ENCODE measurements at places on chromosomes 1 and 21.

- peak; percentile 16 for DNase-seq
Measured at GRCh38 chr1:161885003-161885402, 118.9 kb downstream of the ATF6 start.

- no peak for DNase-seq
Measured at GRCh38 chr1:2449636-2450454, 26.2 kb upstream of the PLCH2 start.

GRCh38 chr1:150558761-150559655 is 9.8 kb downstream of the ADAMTSL4 start:
- no peak for DNase-seq

- no peak for DNase-seq
Measured at GRCh38 chr1:181452746-181453145, 30.6 kb upstream of the CACNA1E start.

GRCh38 chr1:119815361-119815760 is 4.1 kb upstream of the REG4 start:
- peak; percentile 80 for DNase-seq

GRCh38 chr1:20322825-20323612 is 32.3 kb downstream of the VWA5B1 start:
- DNase-seq = no peak

DNA sequence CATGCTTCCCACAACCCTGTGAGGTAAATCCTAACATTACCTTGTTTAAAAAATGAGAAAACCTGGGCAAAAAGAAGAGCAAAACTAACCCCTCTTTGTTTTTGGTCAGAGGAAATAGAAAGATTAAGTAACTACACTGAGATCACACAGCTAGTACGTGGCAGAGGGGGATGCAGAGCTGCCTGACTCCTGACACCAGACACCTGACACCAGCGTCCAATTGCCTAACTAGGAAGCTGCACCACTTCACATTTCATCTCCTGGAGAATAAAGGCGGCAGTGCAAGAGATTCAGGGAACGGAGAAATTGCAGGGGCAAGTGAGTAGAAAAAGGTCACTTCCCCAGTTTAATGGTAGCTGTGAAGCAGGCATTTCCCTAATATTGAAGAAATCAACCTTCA is 229.3 kb upstream of the PTBP2 start:
- no peak for DNase-seq

GRCh38 chr1:84758968-84759491 is 68.8 kb upstream of the SSX2IP start:
- DNase-seq = no peak

DNA sequence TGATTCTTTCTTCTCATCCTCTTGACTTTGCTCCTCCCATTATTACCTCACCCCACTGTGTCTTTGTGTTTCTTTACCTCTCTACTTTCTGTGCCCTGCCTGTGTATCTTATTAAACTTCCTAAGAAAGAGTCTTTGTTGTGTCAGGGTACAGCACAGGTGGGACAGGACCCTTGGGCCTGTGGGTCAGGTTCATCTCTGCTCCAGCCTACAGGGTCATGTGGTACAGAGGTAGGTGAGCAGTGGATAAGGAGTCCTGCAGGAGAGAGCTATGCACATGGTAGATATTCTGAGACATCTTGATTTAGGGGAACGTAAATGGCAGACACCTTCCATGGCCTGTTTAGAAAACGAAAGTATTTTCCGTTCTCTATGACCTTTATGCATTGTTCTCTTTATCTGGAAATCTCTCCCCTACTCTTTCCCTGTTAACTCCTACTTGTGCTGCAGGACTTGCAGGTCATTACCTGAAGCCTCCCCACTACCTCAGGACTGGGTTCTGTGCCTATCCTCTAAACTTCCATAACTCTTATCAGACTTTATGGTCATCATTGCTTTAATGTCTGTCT is 9.9 kb downstream of the GIPC2 start:
- DNase-seq = no peak

DNA sequence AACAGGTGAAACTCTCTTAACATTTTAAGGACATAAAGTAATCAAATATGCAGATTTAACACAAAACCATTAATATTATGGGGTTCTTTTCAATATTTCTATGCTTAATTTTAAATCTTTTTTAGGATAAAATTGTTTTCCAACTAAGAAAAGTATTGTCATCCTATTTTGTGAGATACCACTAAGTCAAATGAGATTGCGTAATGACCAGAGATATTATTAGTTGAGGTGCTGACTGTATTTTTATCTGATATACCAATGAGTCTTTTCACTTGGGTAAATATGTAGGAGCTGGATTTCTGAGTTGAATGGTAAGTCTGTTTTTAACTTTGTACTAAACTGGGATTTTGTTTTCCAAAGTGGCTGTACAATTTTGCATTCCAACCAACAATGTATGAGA is 25.4 kb downstream of the LEPR start:
- no peak for DNase-seq

DNA sequence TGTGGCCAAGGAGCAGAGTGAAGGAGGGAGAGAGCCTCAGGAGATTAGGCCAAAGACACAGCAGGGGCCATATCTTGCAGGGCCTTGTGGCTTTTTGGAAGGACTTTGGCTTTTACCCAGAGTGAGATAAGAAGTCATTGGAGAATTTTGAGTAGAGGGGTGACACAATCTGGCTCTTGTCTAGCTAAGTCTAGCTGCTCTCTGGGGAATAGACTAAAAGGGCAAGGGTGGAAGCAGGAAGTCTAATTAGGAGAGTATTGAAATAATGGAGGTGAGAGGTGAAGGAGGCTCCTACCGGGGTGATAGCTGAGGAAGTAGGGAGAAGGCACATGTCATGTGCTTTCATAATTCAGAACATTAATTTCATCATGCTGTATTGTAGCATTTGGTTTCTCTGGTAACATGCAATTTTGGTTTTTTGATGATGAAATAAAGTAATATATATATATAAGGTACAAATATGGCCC is 34.3 kb upstream of the KCNA3 start:
- DNase-seq = no peak

DNA sequence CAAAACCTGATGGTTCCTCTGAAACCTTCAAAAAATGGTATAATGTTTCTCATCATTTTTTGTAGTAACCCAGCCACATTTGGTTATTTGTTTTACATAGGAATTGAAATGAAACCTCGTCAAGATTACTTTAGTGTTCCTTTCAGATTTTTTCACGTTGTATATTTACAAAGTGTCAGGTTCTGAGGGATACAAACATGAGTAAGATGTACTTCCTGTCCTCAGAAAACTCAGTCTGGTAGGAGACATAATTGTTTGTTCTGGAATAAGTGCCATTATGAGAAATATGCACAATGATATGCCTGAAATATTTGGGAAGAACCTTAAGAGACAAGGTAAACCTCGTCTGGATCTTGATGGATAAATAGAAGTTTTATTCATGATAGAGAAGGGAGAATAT is 145.5 kb downstream of the USP25 start:
- DNase-seq = no peak

- DNase-seq = no peak
Measured at GRCh38 chr1:155379631-155380090, 59.0 kb downstream of the RUSC1 start.
